D341Med (cell line): ENCODE measurements at places on chromosomes 1 and 21.

DNA sequence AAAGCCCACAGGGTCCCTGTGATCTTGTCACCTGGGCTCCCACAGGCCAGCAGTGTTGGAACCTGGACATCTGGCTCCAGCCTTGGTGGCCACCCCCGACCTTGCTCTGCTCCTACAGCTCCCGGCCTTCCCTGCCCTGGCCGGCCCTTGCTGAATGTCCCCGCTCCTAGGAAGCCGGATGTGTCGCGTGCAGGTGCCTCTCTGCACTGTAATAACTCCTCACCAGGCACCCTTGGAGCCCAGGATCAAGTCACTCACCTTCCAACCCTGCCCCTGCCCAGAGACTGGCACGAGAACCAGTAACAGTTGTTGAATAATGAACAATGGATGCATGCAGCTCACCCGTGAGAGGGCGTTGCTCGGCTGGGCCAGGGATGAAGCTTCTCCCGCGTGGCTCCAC, 12.1 kb downstream of the PDE9A start:
- no peak for DNase-seq

- no peak for DNase-seq
These were observed 251.4 kb downstream of the MATN1 start for GRCh38 chr1:30472009-30472408.

- DNase-seq: no peak
These were observed 158.1 kb downstream of the LTN1 start for GRCh38 chr21:28834335-28835238.

GRCh38 chr1:2383576-2383975, 7.8 kb downstream of the MORN1 start:
- DNase-seq: no peak

DNA sequence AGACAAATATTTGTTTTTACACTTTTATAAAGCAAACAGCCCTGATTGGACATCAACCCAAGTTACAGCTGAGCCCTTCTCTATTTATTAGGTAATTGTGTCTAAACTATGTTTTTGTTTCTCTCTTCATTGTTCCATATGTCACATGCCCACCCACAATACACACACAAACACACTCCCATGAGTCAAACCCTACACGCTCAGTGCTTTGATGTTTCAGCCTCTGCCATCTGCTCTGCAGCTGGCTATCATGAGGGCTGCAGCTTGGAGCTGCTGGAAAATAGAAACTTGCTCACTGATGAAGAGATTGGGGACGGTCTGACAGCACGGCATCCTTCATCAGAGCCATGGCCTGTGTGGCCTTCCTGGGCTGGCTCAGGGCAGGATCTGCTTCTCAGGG, 41.7 kb downstream of the PSMG1 start:
- DNase-seq: no peak

DNA sequence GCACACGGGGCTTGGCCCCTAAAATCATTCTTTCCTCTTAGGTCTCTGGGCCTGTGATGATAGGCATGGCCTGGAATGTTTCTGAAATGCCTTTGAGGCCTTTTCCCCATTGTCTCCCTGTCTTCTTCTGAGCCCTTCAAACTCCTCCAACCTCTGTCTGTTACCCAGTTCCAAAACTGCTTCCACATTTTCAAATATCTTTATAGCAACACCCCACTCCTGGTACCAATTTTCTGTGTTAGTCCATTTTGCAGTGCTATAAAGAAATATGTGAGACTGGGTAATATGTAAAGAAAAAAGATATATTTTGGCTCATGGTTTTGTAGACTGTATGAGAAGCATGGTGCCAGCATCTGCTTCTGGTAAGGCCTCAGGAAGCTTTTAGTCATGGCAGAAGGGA, 158.8 kb downstream of the TM2D1 start:
- no peak for DNase-seq

GRCh38 chr1:110673197-110673701, 1.5 kb downstream of the KCNA3 start:
- DNase-seq: no peak

- DNase-seq: no peak
These were observed 33.5 kb downstream of the CFAP74 start for GRCh38 chr1:1969953-1970716.

- no peak for DNase-seq
These were observed 94.3 kb downstream of the RNF220 start for GRCh38 chr1:44499306-44499705.

- DNase-seq: no peak
These were observed 149.4 kb downstream of the RERE start for GRCh38 chr1:8667869-8668594.

GRCh38 chr21:39504230-39504629, 52.5 kb downstream of the SH3BGR start:
- DNase-seq: no peak

GRCh38 chr1:225427235-225428067, at the start of gene LBR:
LBR (minus strand) TSS chr1:225428038; CDS start chr1:225424075, 3,963 bp downstream.
- DNase-seq: no peak

DNA sequence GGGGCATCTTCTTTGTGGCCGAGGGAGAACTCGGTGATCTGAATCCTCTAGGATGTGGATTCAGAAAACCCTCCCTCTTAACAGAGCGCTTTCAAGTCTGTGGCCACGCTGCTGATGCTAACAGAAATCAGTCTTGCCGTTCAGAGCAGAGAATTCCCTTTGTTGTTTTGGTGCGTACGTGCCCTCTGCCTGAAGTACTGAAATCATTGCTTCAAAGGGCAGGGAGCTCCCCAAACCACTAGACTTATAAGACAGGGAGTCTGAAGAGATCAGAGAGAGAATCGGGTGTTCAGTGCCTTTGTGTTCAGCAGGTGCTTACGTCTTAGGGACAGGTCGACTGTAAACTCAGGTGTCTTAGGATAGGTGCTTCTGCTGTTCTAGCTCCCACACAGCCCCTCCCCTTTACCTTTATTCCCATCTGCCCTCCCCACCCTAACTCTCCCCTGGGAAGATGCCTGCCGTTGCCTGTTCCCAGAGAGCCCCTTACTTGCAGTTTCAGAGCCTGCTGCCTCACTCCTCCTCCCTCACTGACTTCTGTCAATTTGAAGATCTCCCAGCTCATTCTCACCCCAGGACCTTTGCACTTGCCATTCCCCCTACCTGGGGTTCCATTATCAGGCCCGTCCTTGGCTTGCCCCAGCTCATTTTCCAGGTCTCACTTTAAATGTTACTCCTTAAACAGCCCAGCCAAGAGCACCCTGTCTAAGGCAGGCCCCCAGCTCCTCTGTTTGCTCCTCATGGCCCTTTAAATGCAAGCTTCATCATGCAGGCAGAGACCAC, 143.0 kb downstream of the CAMTA1 start:
- DNase-seq: no peak

DNA sequence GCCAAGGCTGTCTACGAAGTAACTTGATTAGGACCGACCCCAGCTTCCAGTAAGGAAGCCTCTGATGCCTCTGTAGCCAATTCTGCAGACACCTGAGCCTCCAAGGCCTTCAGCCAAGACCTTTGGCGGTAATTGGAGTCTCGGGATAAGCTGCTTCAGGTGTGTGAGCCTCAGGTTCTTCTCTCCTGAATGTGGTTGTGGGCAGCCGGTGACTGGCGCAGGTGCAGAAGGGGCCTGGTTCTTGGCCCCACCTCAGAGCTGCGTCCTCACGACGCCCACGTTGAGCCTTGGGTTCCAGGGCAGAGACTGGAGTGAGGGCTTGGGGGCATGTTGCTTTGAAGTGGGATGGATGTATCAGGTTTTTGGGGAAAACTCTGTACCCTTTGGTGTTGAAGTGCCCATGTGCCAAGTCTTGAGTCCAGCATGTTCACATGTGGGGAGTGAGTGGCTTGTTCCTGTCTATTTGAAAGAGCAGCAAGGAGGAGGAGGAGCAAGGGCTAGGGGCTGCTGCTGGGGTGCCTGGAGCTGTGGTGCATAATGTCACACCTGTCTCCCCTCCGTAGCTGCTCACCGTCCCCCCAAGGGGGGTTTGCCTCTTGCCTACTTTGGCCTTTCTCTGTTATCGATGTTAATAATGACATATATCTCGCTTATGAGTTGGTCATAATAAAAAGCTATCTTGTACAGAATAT, 1.4 kb downstream of the PSEN2 start:
- no peak for DNase-seq

DNA sequence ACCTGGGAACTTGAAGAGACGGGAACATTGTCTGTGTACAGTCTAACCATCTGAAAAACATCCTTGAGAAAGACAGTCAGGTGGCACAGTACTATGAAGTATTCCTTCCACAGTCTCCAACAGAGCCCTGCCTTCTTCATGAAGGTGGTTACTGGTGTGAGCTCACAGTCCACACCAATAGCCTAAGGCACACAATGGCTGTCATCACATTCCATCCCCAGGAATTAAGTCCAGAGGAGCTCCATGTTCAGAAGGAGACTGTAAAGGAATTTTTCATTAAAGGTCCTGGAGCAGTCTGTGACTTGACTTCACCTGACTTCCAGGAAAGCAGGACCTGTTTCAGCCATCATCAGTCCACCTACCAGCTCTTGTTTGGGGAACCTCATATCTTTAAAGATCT, 180.2 kb downstream of the C1orf21 start:
- DNase-seq: no peak

DNA sequence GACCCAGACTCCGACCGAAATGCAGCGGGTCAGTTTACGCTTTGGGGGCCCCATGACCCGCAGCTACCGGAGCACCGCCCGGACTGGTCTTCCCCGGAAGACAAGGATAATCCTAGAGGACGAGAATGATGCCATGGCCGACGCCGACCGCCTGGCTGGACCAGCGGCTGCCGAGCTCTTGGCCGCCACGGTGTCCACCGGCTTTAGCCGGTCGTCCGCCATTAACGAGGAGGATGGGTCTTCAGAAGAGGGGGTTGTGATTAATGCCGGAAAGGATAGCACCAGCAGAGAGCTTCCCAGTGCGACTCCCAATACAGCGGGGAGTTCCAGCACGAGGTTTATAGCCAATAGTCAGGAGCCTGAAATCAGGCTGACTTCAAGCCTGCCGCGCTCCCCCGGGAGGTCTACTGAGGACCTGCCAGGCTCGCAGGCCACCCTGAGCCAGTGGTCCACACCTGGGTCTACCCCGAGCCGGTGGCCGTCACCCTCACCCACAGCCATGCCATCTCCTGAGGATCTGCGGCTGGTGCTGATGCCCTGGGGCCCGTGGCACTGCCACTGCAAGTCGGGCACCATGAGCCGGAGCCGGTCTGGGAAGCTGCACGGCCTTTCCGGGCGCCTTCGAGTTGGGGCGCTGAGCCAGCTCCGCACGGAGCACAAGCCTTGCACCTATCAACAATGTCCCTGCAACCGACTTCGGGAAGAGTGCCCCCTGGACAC, 534 bp downstream of the C1orf56 start:
- DNase-seq: peak; percentile 60

DNA sequence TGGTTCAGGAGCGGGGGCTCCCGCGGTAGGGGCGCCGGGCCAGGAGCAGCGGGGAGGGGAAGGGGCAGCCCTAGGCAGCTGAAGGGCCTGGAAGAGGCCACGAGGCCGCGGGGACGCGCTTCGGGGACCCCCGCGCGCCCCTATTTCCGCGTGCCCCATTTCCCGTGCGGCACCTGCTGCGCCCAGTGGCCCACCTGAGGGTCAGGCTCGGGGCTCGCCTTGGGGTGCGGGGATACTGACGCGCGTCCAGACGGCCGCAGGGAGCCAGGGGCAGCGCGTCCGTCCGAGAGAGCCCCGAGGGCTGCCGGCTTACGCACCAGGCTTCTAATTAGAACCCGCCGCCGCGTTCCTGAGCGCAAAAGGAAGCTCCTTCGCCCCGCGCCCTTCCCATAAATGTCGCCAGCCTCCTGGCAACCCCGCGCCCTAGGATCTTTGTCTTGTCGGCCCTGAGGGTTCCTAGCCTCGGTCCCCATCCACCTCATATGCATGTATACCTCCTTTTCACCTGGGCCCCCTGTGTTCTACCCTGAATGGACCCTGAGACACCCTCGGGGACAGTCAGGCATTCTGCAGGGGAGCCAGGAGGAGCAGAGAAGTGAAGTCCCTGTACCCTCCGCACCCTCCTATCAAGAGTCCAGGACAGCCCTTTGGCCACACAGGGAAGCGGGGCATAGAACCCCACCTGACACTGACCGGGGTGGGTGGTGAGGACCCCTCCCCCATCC, 1.8 kb downstream of the WNT3A start:
- peak; percentile 61 for DNase-seq

DNA sequence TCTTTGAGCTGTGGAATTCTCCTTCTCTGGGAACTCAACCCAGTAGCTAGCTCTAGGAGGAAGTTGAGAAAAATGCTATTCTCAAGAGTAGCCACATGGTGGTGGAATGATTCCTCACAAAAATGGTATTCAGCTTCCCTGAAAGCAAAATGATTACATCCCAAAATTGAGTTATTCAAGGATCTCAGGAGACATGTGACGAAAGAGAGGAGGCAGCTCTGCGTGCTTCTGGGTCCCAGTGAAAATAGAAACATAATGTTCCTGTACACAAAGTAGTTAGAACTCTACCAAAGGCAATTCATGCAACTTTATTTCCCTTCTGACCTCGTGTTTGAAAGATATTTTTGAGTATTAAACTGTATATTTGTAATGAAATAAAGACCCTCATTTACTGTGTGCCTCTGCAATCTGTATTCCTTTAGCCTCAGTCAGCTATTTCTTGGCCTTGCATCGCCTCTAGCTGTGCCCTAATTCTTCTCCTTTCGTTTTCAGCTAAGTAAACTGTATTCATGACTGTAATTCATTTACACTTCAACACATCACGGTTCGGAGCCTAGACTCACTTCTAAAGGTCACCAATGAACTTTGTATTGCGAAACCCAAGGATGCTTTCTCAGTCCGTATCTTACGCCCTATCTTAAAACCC, 167.3 kb downstream of the FASLG start:
- peak; percentile 39 for DNase-seq

DNA sequence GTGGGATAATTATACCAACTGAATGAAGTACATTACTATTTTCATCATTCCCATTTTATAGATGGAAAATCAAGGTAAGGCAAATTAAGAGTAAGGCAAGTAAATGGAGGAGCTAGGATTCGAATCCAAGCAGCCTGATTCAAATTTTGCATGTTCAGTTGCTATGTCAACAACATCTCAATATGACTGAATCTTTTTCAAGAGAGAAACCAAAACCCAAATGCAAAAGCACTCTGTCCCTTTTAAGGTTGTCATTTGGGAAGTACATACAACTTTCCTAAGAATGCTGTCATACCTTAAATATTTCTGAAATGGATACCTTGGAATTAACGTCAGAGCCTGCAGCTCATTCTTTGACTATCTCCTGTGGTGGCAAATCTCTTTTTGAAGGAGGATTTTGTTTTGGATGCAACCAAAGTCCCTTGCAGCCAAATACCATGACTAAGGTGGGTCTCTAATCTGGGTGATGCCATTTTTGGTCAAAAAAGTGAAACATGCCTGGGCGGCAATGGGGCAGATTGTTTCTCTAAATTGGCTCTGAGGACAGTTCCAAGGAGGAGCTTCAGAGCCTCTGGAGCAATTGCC, 25.4 kb downstream of the ADAMTS1 start:
- DNase-seq: no peak

- no peak for DNase-seq
These were observed 413 bp downstream of the UBL4B start for GRCh38 chr1:110112656-110113055.

- no peak for DNase-seq
These were observed 26.3 kb upstream of the KIAA0040 start for GRCh38 chr1:175218786-175219434.

GRCh38 chr1:33383489-33383888, 47.4 kb downstream of the PHC2 start:
- no peak for DNase-seq
